ENCODE measurements at places on chromosomes 1 and 21.
A peak's percentile ranks its signal among the peaks of the same experiment; 100 is the strongest.

GRCh38 chr1:25198663-25199252, 33.5 kb downstream of the SYF2 start:
- no peak for DNase-seq

DNA sequence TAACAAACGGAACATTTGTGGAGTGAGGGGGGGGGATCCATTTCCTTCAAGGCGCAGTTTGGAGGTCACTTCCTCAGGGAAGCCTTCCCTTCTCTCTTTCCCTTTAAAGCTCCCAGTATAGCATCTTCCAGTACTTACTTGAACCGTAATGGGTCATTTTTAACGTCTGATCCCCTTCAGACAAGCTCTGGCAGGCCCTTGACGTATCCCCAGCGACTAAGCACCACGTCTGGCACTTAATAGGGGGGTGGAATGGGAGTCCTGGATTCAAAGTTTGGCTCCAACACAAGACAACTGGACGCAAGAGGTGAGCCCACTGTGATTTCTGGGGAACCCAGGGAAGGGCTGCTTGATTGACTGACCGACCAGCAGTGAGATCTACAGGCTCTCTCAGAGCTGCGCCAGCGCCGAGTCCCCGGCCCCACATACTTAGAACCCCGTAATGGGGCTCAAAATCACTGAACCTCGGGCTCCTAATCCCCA, 441 bp downstream of the YARS1 start:
- DNase-seq = no peak

DNA sequence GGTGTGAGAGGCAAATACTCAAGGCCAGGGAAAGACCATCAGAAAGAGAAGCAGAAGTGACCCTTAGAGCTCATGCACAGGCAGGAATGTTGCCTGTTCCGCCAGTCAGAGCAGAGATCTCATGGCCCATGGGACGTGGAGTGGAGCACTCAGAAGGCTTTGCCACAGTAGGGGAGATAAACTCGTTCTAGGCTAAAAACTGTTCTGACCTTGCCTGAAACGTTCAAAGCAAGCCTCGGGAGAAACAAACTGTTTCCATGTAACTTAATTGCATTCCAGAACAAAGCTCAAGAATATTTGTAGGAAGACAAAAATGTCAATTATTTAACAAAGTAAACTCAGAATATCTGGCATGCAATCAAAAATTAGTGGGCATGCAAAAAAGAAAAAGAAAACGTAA, 20.7 kb upstream of the SLC19A1 start:
- DNase-seq = peak; percentile 49

- DNase-seq = no peak
Measured at GRCh38 chr1:69611316-69611715, 43.6 kb downstream of the LRRC7 start.

GRCh38 chr1:182069028-182069466, 7.5 kb upstream of the ZNF648 start:
- DNase-seq = peak; percentile 74

GRCh38 chr1:172324086-172324485, 96.4 kb upstream of the C1orf105 start:
- DNase-seq = no peak

GRCh38 chr1:4393191-4393590, 261.2 kb upstream of the AJAP1 start:
- DNase-seq = no peak

- DNase-seq = no peak
Measured at GRCh38 chr1:202615501-202616354, 94.5 kb downstream of the SYT2 start.

DNA sequence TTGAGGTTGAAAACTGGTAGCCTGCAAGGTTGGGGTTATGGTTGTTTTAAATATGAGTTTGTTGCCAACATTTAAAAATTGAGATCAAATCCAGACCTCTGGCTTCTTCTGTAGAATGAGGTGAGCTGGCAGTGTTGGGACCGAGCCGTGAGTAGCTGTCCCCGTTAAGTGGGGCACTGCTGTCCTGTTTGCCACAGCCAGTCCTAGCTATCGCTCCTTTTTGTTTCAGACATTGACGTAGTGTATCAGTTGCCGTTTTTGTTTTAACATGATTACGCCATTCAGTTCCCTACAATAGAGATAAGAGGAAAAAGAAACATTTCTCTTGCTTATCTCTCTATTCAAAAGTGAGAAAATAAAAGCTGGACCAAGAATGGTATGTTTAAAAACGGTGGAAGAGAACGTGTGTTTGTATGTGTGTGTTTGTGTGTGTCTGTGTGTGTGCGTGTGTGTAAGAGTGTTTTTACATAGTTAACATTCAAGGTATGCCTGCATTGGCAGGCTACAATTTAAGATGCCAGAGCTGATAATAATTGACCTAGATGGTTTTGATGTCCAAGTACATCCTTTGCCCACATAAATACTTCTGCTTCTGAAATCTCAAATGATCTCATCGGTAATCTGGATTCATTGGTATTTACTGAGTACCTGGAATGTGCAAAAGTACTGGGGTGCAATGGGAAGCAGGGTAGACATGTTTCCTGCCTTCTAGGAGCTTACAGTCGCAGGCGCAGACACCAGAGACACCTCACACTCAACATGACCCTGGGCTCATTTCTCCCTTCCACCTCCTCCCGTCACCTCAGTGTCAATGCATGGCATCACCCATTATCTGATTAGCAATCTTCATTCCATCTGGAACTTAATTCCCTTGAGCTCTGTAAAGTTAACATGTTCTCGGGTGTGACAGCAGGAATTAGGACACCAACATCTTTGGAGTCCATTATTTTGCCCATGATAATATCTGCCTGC, 65.8 kb downstream of the HUNK start:
- DNase-seq = no peak

DNA sequence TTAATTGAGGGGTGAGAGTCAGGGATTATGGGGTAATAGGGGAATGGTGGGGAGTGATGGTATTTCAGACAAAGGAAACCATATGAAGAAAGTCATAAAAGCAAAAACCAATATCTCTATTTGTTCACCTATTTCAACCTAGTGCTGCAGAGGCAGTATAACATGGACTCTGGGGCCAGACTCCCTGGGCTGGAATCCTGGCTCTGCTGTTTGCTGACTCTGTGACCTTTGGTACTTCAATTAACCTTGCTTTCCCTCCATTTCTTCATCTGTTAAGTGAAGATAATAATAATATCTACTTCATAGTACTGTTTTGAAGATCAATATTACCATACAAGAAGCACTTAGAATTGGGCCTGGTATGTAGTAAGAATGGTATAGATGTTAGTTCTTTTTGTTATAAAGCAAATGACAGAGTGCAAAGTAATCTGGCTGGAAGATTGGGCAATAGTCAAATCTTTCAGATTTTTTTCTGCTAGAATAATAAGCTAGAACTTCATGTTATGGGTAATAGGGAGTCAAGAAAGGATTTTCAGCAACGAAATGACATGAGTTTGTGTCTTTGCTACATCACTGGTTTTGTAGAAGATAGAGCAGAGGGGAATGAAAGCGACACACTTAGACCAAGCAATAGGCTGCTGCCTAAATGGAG, 9.0 kb downstream of the EPHX4 start:
- DNase-seq = no peak

DNA sequence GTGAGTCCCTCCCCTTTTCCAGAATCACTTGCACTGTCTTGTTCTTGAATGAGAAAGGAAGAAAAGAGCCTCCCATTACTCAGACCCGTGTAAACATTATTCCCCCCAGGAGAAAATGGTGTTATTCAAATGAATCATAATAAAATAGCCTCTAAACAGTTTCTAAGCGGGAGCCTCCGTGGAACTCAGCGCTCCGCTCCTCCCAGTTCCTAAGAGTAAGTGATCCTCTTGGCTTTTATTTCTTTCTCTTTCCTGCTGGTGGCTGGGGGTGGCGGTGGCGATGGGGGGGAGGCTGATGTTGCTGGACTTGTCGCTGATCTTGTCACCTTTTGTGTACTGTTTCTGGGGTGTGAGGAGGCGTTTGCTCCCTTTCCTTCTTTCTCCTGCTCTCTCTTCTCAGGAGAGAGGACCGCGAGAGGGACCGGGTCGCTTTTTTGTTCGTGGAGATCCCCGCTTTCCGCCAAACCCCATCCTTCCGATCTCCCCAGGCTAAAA, 781 bp downstream of the PROX1 start:
- no peak for DNase-seq

All from lower lobe of right lung (tissue), 2 donors.